ENCODE measurements at places on chromosomes 5 and 9.

DNA sequence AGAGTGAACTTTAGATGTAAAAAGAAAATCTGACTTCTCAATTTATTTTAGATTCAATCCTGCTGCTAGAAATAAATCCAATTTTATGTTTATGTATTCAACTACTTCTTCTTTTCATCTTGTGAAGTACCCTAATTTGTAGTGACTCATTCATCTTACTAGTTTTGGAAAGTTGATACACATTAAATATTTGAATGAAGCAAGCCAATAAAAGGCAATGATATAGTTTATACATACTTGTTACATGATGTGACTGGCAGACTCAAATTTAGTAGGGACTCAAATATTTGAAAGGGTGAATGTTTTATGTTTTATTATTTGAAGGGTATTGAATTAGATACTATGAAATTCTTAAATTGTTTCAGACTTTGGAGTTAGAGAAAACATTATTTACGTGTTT is 34.7 kb downstream of the CSNK1G3 start:
- DNase-seq, result no peak

DNA sequence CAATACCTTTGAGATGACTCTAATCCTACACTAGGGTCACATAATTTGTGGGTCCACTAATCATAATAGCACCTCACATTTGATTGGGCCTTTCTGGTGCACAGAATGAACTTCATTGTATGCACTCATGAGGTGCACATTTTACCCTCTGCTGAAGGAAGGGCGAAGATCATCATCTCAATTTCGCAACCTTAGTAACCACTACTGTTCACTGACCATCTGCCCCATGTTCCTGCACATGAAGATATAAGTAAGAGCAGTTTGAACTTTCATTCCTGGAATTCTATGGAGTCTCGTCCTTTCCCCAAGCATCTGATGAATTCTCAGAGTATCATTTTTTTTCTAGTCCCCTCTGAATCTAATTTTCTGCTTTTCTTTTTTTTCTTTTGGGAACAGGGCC is 21.2 kb downstream of the GAS1 start:
- DNase-seq, result no peak

DNA sequence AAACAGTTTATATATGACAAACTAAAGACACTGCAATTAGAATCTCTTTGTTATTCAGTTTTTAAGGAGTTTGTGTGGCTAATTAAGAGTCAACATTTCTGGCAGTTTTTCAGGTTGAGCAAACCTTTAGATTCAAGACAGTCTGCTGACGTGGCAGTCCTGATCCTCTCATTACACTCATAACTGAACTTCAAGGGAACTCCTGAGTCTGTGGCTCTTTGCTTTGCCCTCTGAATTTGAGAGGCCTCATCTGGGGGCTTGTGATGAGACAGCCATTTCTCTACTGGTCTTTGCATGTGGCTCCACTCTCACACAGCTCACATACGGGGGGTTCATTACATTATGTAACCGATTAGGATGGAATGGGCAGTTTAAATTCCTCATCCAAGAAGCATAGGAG is 182.9 kb upstream of the MEF2C start:
- no peak for DNase-seq

- DNase-seq, result no peak
Observed at GRCh38 chr9:110249603-110250002, 6.7 kb downstream of the TXN start.

DNA sequence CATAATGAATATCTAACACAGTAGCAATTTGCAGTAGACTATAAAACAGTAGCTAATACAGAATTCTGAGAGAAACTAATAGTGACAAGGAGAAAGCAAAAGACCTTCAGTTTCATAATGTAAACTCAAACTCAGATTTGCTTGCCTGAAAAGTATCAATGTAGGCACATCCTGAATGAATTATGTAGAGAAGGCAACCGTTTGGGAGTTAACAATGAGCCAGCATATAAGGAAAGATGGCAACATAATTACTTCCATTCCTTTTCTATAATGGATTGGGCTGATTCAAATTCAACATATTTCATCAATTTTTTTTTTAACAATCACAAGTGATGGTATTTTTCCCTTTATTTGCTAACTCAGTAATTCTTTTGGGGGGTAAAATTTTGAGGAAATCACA is 261.6 kb downstream of the SEMA5A start:
- no peak for DNase-seq

- no peak for DNase-seq
Observed at GRCh38 chr9:87097238-87097637, 149.9 kb upstream of the GAS1 start.

GRCh38 chr5:173663352-173664153 is 47.1 kb upstream of the BOD1 start:
- no peak for DNase-seq

All from bone marrow (tissue), 2 donors.